Fibroblast of lung (primary cell): ENCODE measurements at places on chromosomes 3 and 15.

DNA sequence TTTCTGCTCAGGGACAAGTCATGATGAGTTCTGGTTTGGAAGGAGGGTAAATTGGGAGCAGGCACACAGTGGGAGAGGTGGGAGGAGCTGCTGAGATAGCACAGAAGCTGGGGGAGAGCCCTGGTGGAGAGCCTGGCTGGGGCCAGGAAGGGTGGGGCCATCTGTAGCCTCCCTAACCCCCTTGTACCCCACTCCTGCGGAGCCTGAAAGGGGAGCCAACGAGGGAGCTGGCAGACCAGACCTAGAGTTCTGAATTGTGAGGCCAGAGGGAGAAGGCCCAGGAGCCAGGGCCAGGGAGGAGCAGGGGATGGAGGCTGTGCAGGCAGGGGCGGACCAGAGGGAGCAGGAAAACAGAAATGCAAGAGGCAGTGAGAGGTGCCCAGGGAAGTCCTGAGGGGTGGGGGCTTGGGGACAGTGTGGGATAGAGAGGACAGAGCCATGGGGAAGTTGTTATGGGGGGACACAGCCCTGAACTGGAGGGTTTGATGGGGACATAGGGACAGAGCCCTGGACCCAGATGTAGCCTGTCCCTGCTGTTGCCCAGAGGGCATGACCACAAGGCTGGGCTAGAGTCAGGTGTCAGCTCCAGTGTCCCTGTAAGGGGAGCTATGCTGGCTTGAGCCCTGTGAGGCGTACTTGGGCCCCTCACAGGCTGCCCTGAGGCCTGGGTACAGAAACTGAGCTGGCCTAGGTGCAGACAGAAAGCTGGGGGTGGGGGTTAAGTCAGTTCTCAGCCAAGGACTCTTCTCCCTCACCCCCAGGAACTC lies 1.2 kb downstream of the TMIE start:
- H3K36me3 ChIP-seq = no peaks in the 10 kb centered on the region
- peaks cover 18% of the 10 kb centered on the region for H3K27me3 ChIP-seq
- no peak for DNase-seq
- H3K4me3 ChIP-seq = no peak overlapping the region
- no peak overlapping the region for H3K27ac ChIP-seq

GRCh38 chr3:177576746-177577145 lies 379.5 kb upstream of the TBL1XR1 start:
- H3K4me3 ChIP-seq = no peak overlapping the region
- no peak overlapping the region for H3K27ac ChIP-seq
- peaks cover 2% of the 10 kb centered on the region for H3K4me1 ChIP-seq
- no peaks in the 10 kb centered on the region for H3K36me3 ChIP-seq

DNA sequence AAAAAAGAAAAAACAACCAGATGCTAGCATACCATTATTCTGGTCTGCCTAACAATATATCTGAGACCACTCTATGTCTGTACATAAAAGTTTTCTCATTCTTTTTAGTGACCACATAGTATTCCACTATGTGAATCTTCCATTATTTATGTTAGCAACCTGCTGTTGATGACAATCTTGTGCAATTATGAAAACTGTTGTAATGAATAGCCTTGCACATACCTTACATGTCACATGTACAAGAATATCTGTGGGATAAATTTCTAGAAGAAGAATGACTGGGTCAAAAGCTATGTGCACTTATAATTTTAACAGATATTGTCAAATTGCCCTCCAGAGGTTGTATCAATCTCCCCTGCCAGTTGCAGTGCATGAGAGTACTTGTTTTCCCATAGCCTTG lies 62.5 kb downstream of the ARHGAP31 start:
- H3K27ac ChIP-seq = no peak overlapping the region
- H3K4me1 ChIP-seq = no peaks in the 10 kb centered on the region
- no peak for DNase-seq
- H3K4me3 ChIP-seq = no peak overlapping the region

- no peaks in the 10 kb centered on the region for H3K27me3 ChIP-seq
- no peak for DNase-seq
- H3K4me1 ChIP-seq = peaks cover 17% of the 10 kb centered on the region
- peaks cover 5% of the 10 kb centered on the region for H3K36me3 ChIP-seq
Observed at GRCh38 chr15:59176653-59177316, 29.9 kb upstream of the LDHAL6B start.
